GM23248 (cell line): ENCODE measurements at places on chromosomes 2 and 18.

DNA sequence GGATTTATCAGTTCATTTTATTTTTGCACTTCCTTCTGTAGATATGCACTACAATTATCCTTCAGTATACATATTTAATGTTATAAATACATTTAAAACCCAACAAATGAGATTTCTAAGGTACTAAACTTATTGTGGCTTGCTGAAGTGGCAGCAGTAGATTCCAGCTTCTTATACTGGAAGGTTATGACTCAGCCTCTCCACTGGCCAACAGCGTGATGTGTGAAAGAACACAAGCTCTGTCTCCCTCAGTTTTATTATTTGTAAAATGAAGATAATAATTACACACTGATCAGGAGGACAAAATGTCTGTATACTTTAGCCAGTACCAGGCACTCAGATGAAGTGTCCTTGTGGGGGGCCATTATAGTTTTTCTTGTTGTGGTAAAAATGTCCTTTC is 1147.1 kb downstream of the CNTNAP5 start:
- no peak for DNase-seq

DNA sequence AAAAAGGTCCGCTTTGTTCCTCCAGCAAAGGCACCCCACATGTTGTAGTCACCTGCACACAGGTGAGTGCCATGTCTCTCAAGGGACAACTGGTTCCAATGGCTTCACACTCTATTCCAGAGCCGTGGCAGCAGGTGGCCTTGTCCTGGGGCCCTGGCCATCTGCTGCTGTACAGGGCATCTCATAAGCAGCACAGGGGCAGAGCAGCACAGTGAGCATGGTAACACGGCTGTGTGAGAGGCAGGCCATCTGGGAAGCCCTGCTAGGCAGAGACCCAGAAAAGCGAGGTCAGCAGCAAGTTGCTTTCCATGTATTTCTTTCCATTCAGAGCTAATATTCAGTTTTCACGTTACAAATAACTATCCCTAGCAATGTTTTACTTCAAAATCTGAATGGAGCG is 54.7 kb downstream of the CMPK2 start:
- no peak for DNase-seq

DNA sequence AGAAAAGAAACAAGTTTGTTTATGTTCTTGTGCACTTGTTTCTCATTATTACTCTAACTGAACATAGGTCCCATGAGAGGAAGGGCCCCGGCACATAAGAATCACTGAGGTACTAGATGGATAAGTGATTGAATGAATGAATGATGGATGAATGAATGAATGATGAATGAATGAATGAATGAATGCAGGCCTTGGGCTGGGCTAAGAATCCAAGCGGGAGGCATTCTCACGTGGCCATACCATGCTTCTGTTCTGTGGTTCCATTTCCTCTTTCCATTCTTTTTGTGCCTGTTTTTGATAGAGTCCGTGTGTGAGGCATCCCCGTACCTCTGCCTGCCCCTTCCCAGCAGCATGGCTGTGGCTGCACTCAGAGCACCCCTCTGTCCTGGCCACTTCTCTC is 94.8 kb downstream of the SH3BP4 start:
- DNase-seq, result no peak

GRCh38 chr2:86520153-86520552 is 43.1 kb downstream of the CHMP3 start:
- no peak for DNase-seq

- no peak for DNase-seq
These were observed 61.1 kb downstream of the POLR1A start for GRCh38 chr2:86044614-86045013.

- DNase-seq, result peak; percentile 57
These were observed at the start of gene CAPG for GRCh38 chr2:85409845-85410583. Gene CAPG, minus strand, starts transcription at chr2:85410366. Its CDS starts 8,221 bp downstream, at chr2:85402145.

DNA sequence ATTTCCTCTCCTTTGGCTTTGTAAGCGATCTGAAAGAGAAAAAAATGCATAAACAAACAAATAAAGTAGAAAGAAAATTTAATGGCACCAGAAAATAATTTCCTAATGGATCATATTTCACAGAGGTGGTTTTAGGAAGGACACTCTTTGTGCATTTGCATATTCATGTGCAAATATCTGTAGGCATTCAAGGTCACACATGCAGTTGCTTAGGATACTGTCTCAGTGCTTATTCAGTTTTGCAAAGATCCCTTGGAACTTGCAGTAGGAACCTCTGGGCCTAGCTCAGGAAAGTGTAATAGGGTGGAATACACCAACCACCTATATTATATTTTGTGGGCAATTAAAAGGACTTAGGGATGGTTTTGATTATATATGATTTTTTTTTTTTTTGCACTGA is 54.3 kb downstream of the NEB start:
- DNase-seq, result no peak

GRCh38 chr2:209463226-209463625 is 39.4 kb downstream of the MAP2 start:
- DNase-seq, result no peak

DNA sequence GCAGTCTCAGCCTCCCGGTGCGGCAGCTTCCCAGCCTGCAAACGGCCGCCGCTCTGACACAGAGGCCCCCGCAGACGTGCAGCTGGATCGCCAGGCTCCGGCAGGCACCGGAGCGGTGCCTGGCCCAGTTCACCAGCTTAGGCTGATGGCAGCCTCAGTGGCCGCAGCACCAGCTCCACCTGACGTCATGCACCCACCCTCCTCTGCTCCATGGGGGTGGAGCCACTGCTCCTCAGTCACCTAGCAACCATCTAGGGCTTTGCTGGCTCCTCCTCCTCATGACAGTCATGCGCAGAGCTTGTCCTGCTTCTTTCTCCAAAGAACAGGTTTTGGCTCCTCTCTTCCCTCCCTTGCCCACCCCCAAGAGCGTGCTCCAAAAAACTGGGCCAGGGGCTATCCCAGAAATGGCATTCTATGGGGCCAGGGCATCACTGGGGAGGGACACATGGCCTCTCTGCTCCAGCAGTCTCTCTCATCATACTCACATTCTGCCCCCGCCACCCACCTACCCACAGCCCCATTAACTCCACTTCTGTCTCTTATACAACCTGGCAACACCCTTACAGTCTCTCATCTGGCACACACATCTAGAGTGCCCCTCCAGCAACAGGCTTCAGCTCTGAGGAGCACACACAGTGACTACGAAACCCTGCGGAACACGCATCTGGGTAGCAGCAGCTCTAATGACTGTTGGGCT is 5.5 kb downstream of the DCTN1 start:
- peak; percentile 50 for DNase-seq

- no peak for DNase-seq
These were observed 4.9 kb downstream of the PDCD1 start for GRCh38 chr2:241853651-241854341.

GRCh38 chr2:173090973-173091660 is 15.5 kb downstream of the MAP3K20 start:
- DNase-seq, result peak; percentile 25

- DNase-seq, result peak; percentile 41
These were observed 25.7 kb upstream of the THOC1 start for GRCh38 chr18:293536-293935.

- DNase-seq, result no peak
These were observed 7.8 kb downstream of the ITGA4 start for GRCh38 chr2:181464966-181465365.

DNA sequence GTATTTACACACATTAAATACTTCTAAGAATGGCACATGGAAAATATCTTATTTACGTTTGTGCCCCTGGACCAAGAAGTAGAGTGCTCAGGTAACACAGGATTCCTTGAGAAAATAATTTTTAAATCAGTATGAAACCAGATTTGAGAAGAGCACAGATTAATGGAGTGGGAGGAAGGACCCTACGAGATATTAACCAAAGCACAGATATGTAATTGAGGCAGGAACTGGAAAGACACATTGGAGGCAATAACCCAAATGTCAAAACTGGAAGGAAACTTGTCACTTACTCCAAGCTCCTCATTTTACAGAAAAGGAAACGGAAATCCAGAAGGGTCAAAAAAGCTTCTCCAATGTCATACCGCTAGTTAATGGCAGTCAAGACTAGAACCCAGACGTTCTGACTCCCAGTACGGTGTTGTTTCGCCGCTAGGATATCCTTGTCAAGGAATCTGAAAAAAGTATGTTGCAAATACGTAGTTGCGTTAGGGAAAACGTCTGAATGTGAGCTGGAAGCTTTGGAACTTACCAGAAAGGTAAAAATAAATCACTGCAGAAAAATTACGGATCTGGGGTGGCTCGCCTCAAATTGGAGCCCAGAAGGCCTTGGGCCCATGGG is 634 bp downstream of the MTIF2 start:
- no peak for DNase-seq

GRCh38 chr2:104638190-104638858 is 215.6 kb upstream of the POU3F3 start:
- no peak for DNase-seq

DNA sequence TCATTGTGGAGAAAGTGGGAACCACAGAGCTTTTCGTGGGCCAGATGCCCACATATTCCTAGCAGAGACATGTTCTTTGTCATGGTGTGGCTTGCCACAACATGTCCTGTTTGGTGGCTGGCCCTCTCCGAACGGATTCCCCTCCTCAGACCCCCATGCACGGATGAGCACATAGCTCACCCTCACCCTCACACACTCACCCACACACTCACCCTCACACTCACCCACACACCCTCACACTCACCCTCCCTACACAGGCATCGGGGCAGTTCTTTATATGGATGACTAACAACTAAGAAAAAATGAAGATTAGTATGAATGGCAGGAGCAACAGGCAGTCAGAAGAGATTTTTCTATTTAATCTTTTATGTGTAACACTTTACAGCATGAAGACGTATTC is 149.9 kb downstream of the ZNF236 start:
- no peak for DNase-seq

- DNase-seq, result peak; percentile 24
These were observed 107.8 kb downstream of the MSH2 start for GRCh38 chr2:47510745-47511144.

DNA sequence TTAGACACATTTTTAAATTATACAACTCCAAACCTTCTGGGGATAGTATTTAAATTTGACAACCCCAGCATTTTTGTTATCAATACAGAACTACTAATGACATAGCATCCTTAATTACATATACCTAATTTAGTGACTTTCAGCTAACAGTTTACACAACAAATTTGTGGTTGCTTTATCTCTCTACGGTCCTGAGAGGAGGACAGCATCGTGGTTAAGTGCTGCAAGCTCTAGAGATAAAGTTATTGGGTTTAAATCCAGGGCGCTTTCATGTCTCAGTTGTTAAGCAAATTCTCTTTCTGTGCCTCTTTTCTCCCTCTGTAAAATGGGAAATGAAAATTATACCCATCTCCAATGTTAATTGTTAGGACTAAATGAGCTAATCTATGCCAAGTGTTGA is 129.3 kb downstream of the METTL4 start:
- DNase-seq, result no peak

- DNase-seq, result no peak
These were observed 23.6 kb downstream of the SLC66A2 start for GRCh38 chr18:79927607-79928562.
